ENCODE measurements at places on chromosomes 16 and 17. TPM values are rescaled to one million over a fixed set of nuclear protein-coding genes. Genes with fewer than 3 reads are reported as not detected.

GRCh38 chr17:7912927-7913524, 3.1 kb downstream of the RNF227 start:
- no peak for DNase-seq

- no peak for DNase-seq
These were observed 32.9 kb downstream of the PCTP start for GRCh38 chr17:55783684-55784245.

DNA sequence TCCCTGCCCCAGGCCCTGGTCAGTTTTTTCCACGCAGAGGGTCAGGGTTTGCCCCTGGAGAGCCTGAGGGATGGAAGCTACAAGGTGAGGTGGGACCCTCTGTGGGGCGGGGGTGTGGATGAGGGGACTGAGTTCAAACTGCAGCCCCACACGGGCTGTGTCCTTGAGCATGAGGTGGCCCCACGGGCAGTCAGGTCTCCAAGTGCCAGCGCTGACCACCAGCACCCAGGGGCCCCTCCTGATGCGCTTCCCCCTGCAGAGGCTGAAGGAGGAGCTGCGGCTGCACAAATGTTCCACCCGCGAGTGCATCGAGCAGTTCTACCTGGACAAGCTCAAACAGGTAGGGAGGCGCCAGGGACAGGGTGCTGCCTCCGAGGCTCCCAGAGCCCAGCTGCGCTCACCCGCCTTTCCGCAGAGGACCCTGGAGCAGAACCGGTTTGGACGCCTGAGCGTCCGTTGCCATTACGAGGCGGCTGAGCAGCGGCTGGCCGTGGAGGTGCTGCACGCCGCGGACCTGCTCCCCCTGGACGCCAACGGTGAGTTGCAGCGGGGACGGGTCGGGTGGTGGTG, 4.3 kb downstream of the TSR3 start:
- no peak for DNase-seq

DNA sequence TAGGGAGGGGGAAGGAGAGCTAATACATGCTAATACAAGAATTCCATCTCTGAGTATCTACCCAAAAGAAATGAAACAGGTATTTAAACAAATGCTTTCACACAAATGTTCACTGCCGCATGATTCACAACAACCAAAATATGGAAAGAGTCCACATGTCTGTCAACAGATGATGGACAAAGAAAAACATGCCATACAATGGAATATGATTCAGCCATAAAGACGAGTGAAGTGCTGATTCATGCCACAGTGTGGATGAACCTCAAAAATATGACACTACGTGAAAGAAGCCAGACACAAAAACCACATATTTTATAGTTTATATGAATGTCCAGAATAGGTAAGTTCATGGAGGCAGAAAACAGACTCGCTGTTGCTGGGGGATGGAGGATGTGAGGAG, 321.4 kb downstream of the FOXL1 start:
- no peak for DNase-seq

DNA sequence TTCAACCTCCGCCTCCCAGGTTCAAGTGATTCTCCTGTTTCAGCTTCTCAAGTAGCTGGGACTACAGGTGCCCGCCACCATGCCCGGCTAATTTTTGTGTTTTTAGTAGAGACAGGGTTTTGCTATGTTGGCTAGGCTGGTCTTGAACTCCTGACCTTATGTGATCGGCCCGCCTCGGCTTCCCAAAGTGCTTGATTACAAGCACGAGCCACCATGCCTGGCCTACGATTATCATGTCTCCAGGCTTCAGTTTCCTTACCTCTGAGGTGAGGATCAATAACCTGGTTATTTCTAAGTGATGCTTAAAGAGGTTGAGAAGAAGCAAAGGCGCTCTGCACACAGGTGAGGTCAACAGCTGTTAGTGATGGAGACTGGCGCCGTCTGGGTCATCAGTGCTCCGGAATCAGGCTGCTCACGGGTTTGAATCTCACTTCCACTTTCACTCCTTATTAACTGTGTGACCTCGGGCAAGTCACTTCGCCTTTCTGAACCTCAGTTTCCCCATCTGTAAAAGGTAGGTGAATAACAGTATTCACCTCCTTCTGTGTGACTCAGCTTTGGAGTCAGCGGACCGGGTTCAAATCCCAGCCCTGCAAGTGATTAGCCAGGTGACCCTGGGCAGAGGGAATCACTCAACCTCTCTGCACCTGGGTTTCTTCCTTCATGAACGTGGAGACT, 745 bp upstream of the ABCC1 start:
- no peak for DNase-seq

DNA sequence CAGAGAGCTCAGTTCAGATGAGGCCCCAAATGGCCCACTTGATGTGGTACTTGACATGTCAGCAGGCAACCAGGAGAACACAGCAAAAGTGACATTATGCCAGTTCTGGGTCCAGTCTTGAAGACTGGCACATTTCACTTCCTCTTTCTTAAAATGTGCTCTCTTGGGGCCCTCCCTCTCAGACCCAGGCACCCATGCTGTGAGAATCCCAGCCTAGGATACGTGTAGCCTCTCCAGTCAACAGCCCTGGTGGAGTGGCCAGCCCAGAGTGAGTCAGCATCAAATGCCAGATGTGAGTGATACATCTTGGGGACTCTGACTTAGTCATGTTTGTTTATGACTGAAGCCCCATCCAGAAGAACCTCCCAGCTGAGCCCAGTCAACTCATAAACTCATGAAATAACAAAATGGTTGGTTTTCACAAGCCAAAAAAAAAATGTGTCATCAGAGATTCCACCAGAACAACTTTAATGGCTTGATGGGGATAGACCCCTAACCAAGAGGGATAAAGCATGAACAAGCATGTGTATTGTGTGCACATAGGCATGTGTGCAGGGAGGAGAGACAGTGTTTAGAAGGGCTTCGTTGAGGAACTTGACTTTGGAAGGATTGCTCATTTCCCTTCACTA, 82.5 kb upstream of the TNRC6C start:
- no peak for DNase-seq

GRCh38 chr16:4385066-4385788, 13.6 kb downstream of the VASN start:
- no peak for DNase-seq

The PMP22 gene
- total RNA-seq: 8.6 TPM

The FGF11 gene
- 11.5 TPM for total RNA-seq

The SCO1 gene
- 33.7 TPM for total RNA-seq

The ZNF205 gene
- total RNA-seq: 15.8 TPM

The NEUROD2 gene
- total RNA-seq: not detected

The COL1A1 gene
- 13.9 TPM for total RNA-seq

The CCL17 gene
- not detected for total RNA-seq
